ENCODE measurements at places on chromosomes 4 and X.

DNA sequence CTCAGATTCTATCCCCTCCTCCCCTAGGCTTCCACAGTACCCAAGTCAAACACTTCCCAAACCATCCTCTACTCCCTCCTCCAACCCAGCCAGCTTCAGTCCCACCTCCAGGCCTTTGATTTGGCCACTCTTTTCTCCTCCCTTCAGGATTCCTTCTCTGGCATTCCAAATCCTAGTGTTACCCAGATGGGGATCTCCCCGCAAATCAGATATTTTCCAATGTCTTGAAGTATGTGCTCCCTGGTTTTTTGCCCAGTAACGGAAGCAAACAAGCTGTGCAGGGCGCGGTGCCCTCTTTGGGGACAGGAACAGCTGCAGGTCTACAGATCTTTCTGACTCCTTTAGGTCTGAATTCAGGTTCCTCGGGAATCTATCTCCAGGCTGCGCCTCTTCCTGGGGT, 2.2 kb upstream of the SYN1 start:
- no peak for DNase-seq

- DNase-seq, result no peak
Observed at GRCh38 chr4:3516836-3517730, 15.1 kb downstream of the LRPAP1 start.

- DNase-seq, result no peak
Observed at GRCh38 chr4:83390944-83391343, 56.3 kb upstream of the HPSE start.

- DNase-seq, result peak; percentile 62
Observed at GRCh38 chrX:73855546-73855945, 292.5 kb downstream of the CHIC1 start.

DNA sequence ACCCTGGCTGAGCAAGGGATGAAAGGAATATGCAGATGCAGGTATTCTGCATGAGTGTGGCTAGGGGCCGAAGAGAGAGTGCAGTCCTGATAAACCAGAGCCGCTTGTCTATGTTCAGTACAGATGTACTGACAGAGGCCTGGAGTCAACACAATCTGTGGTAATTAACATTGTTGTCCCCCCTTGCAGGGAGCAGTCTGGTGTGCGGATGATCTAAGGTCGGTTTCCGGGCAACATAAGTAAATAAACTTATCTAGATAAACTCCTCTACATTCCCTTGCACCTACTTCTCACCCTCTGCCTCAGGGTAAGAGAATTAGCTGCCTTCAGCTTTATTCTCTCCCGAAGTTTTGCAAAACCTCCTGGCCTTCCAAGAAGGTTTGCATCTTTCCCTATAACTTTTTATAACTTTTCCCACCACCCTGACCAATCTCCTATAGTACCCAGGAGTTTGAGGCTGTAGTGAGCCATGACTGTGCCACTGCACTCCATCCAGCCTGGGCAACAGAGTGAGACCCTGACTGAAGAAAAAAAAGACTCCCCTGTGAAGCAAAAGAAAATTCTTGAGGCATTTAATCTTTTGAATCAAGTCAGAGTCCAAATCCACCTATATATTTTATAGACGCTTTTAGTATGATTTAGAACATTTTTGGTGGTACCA, 26.6 kb downstream of the SNX25 start:
- no peak for DNase-seq

DNA sequence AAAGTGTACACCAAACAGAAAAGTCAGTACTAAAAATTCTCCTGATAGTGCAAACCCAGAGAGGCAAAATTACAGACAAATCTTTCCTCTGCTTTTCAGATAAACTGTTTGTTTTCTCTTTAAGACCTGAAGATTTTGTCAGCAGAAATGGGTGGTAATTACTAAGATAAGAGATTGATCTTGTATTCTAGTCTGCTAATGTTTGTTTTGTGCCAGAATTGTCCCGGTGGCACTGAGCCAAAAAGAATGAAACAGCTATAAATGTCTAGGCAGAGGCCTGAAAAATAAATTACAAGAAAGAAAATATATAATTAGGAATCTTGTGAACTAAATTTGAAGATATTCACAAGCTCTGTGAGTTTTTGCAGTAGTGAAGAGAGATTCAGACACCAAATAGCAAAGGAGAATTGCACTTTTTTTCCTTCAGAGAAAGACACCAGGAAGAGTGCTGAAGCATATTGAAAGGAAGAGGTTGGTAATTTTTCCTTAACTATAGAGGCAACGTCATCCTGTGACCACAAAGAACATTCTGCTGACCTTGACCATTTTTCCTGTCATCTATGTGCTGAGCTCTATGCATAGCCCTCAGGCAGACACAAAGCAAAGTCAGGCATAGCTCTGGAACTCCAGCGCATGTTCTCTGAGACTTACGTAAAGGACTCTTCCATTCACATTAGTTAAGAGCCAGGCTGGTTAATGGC, 314.5 kb upstream of the RASGEF1B start:
- DNase-seq, result no peak

GRCh38 chr4:81109356-81109755, 78.8 kb downstream of the BMP3 start:
- no peak for DNase-seq

DNA sequence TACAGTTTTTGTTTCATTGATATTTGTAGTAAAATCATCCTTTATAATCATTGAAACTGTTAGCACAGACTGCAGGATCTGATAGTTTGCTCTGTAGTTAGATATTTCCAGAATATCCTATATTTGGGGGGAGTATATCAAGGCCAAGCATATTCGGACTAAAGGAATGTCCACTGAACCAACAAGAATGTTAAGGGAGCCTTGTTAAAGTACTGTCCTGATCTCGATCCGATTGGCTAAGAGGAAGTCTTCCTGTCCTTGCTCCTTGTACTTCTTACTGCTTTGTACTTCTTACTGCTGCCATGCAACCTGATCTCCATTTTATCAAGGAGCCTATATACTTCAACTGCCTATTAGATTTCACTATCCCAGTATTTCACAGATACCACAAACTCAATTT, 449.3 kb downstream of the RPA4 start:
- DNase-seq, result no peak

DNA sequence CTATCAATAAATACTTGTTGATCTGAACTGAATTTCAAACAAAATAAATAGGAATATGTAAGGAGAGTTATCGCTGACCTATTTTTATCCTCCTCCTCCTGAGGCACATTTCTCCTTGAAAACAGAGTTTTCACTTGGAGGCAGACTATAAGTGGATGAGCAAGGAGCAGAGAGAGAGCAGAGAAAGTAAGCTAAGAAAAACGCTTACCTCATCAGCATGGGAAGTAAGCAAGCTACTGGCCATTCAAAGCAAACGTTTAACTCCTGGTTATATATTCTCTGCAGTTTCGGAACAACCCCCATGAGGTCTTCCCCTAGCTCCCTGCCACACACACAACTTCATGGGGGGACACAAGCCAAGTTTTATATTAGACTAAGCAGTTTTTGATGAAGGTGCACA, 13.2 kb downstream of the ZDHHC9 start:
- DNase-seq, result no peak

- no peak for DNase-seq
Observed at GRCh38 chr4:10063544-10064300, 42.4 kb upstream of the SLC2A9 start.

DNA sequence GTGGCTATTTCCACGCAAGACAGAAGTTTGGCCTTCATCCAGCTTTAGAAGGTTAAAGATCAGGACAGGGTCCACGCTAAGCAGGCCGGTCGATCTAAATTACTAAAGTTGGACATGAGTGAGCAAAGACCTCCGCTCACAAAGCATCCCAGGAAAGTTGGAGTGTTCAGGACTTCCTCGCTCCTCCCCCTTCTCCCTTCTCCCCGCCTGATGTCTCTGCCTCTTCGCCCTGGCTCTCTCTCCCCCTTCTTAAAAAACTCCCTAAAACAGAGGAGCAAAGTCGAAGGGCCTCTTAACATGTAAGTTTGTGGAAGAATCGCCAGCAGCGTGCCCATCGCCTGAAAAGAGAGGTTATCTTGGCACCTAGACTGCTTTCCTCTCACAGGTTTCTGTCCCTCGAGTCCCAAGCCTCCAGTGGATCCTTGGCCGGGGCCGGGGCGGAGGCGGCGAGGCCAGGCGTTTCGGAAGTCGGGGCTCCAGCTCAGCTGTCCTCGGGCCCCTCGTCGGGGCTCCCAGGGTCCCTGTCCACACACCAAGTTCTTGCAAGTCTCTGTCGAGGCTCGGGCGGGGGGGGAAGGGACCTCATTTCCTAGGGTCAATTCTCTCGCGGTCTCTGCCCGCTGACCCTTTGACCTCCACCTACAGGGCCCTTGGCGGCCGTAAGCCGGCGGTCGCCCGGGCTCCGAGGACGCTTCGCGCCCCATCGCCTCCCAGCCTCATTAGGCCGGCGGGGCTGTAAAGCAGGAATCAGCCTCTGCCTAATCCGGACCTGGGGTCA, 7.6 kb downstream of the ZIC3 start:
- no peak for DNase-seq

- no peak for DNase-seq
Observed at GRCh38 chr4:612749-613125, 12.6 kb upstream of the PDE6B start.

DNA sequence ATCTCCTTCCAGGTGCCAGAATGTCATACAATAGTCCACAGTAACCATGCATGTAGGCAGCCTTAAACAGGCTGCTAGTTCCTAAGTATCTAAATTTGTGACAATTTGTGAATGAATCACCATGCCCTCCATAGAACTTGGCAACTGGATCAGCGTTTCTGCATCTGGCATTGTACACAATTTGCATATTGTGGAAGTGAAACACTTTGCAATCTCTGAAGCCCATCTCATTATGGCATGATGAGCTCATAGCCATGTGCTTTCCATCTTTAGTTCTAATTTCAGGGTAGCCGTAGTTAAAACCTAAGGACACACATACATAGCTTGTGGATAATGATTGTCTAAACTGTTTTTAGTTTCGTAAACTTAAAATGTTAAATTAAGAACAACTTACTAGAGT, 573.6 kb downstream of the PPP4R3C start:
- DNase-seq, result no peak

- DNase-seq, result no peak
Observed at GRCh38 chrX:116111934-116112595, 58.5 kb upstream of the AGTR2 start.

GRCh38 chrX:130013661-130014060, 31.2 kb downstream of the BCORL1 start:
- DNase-seq, result no peak

GRCh38 chr4:114539985-114540384, 58.6 kb upstream of the UGT8 start:
- DNase-seq, result no peak

- no peak for DNase-seq
Observed at GRCh38 chrX:140799216-140799615, 89.7 kb downstream of the LINC00632 start.

DNA sequence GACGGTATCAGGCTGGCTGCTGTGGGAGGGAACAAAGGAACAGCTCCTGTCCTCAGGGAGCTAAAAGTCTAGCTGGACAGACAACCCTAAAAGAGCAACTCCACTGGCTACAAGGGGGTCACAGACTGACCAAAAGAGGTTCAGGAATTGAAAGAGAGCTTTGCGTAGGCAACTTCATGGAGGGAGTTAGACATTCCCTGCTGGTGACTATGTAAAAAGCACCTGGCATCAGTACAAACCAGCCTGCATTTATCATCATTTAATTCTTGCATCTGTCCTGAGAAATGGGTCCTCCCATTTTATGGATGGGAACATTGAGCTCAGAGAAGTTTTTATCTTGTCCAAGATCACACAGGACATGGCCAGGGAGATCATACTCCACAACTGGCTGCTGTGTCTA, 1.4 kb upstream of the LGI2 start:
- no peak for DNase-seq

DNA sequence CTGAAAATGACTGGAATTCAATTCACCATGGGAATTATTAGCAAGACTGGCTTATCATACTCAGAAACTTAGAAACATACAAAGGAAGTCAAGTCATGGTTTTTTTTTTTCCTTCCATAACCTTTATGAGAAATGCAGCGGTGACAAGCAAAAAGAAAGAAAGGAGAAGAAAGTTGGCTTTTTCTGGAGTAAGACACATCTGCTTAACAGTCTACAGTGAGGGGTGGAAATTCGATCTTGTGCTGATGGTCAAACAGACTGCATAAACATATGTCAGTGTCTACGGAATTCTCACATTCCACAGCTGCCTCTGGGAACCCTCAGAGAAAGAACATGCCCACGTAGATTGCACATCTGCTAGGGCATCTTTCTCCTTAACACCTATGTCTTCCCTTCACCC, 54.6 kb downstream of the PROM1 start:
- DNase-seq, result no peak

- DNase-seq, result no peak
Observed at GRCh38 chr4:18198653-18199052, 177.1 kb upstream of the LCORL start.

DNA sequence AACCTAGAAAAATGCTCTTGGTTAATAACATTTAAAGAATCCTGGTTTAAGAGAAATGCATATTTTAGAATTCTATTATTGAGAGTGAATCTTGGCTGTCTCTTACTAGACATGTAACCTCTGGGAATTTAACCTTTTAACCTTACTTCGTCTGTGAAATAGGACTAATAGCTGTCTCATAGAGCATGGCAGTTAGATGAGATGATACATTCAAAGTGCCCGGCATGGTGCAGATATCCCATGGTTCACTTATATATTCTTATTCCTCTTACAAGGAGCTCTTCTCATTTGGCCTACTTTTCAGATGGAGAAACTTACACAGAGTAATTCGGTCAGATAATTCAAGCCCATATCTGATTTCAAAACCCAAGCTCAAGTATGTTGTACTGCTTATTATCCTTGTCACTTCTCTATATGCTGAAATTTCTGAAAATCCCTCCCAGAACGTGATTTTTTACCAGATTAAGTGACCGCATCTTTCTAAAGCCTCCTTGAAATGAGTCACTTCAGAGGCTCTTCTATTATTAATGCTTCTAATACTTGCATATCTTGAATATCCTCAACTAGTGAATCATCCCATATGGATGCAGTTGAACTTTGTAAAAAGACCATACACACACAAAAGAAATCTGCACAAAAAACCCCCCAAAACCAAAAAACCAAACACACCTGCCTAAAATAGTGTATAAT, 4.9 kb downstream of the CDKN2AIP start:
- no peak for DNase-seq

GRCh38 chr4:182143086-182143821, 99.9 kb upstream of the TENM3 start:
- no peak for DNase-seq

DNA sequence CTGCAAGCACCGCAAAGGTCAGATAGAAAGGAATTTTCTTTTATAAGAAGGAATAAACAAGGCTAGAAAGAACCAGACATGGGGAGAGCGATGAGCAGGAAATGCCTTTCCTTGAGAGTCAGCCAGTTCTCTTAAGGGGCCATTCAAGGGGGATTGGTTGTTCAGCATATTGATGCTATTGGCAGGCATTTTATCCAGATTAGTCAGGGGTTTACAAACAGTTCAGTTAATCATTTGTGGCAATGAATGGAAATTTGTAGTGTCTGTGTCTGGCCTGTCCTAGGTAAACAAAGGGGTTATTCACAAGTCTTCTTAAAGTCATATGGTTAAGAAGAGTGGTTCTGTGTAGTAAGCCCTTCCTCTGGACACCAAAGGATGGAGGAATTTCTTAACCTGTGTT, 184.7 kb upstream of the FRMPD4 start:
- no peak for DNase-seq

- DNase-seq, result no peak
Observed at GRCh38 chrX:69066021-69066757, 99.1 kb downstream of the PJA1 start.

Data from activated gamma-delta T cell treated with anti-CD3 and anti-CD28 coated beads, Interleukin-2, amount 50 U/mL, for 16 hours (primary cell).